Inflammatory macrophage treated with lipopolysaccharide for 1 hour (primary cell): ENCODE measurements at places on chromosomes 1 and 21.

GRCh38 chr1:175600721-175601440 is 142.5 kb downstream of the TNR start:
- DNase-seq: peak; percentile 10

GRCh38 chr21:38467374-38467773 is 30.9 kb downstream of the ERG start:
- DNase-seq: peak; percentile 34

DNA sequence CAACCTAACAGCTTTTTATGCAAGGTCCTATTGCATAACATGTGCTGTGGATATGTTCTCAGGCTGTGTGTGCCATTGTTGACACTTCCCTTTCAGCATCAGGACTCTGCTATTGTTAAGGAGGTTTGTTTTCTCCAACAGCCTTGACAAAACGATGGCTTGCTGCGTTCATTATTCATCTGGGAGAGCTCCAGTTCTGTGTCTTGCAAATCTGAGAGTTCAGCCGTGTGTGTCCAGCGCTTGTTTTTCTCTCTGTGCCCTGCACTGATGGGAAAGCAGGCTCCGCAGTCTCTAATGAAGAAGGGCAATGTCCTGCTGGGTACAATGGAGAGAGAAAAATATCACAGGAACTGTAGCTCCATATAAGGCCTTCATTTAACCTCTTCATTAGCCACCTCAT is 63.7 kb downstream of the CLDN17 start:
- no peak for DNase-seq

- no peak for DNase-seq
These were observed 55.4 kb upstream of the IFFO2 start for GRCh38 chr1:19011845-19012231.

DNA sequence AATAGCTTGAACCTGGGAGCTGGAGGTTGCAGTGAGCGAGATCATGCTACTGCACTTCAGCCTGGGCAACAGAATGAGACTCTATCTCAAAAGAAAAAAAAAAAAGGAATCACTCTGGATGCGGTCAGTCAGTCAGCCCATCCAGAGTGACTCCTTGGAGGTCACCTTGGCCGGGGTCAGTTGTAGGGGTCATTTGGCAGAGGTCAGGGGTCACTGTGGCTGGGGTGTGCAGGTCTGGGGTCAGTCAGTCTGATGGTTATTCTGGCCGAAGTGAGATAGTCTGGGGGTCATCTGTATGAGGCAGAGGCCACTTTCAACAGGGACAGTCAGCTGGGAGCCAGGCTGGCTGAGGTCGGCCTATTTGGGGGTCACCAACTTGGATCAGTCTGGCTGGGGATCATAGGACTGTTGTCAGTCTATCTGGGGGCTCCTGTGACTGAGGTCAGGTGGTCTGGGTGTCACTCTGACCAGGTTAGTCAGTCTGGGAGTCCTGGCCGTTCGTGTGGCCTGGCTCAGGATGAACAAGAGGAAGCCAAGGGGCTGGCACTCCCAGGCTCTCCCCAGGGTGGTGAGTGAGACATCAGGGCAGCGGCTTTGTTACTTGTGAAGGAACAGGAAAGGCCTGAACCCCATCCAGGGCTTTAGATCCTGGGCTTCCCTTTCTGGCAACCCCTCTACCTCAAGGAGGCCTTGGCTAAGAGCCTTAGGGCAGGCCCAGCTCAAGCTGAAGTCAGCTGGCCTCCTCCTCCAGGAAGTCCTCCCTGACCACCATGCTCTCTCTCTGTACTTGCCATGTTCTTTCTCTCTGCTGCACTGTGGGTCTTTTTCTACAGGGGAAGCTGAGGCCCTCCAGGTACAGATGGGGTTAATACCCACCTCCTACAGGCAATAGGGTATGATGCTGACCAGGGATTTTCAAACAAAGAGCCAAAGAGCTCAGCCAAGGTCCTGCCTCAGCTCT is 15.1 kb downstream of the PTPRU start:
- no peak for DNase-seq

- DNase-seq: no peak
These were observed 5.4 kb upstream of the ALPL start for GRCh38 chr1:21503706-21504377.

GRCh38 chr1:30618335-30618747 is 105.0 kb downstream of the MATN1 start:
- DNase-seq: no peak

DNA sequence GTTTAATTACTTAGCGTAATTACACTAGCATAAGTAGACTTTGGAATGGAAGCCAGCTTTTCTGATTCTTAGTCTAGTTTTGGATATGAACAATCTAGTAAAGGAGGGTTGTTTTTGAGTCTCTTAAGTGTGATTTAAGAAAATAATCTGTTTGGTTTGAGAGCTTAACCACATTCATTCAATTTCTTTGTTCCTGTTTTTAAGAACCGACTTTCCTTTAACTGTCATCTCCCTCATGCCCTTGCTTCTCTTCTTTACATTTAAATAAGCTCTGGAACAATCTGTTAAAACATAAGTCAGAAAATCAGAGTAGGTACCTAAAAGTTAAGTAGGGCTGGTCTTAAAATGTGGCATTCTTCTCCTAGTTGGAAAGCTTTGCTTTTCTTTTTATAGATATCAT is 27.7 kb downstream of the CDC42 start:
- DNase-seq: no peak

GRCh38 chr1:226670073-226670472 is 69.0 kb downstream of the ITPKB start:
- no peak for DNase-seq

DNA sequence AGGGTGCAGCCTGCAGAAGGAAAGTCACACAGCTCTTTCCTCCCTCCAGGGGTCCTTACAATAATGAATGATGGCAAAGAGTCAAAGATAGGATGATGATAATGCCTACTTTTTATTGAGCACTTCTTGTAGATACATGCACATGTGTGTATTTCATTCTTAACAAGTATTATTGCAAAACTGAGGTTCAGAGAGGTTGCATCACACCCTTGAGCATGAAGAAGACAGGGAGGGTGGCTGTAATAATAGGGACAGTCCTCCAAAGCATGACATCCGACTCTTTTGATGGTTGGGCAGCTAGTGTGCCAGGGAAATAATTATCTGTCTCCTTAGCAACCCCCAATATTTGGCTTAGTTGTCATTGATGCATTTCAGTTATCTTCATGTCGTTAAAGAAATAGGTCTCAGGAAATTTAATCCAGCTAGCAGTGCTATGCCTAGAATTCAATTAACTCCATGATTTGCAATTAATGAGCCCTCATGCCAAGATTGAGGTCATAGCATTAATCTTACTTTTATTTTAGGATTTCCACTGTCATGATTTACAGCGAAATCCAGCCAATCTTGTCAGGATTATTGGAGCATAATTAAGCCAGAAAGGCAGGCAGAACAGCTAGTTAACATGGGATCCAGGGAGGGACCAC is 35.0 kb downstream of the DNAJC6 start:
- DNase-seq: peak; percentile 2

DNA sequence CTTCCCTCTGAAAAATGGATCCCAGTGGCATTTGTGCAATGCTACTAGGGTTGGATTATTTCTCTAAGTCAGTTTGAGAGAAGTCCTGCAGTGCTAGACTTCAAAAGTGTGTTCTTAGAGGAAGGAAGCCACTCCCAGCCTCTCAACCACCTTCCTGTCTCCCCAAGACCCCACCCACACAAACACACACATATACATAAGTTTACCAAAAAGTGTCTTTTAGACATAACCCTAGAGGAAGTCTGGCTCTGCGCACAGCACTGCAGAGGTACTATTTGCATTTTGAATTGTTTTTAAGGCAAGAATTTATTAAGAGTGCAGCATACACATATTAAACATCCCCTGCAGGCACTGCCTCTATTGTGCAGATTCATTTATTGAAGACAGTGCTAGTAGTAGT is 127.3 kb downstream of the HHIPL2 start:
- no peak for DNase-seq

DNA sequence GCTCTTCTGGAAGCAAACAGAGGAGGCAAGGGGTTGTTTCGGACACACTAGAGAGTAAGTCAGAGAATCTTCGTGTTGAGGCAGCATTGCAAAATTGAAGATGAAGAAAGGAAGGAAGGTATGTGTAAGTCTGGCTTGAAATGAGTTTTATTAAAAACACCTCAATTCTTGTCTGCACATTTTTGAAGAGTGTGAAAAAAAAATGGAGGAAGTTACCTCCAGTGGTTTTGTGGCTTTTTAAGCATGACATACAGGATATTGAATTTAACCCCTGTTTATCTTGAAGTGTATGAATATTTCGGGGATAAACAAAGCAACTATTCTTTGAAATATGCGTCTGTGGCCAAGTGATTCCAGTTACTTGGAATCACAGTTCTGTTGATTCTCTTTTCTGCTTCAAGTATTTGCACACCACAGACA is 203.2 kb upstream of the SGIP1 start:
- no peak for DNase-seq

GRCh38 chr1:210428696-210429095 is 100.0 kb downstream of the HHAT start:
- DNase-seq: no peak

- peak; percentile 90 for DNase-seq
These were observed 20.8 kb upstream of the GBP1 start for GRCh38 chr1:89085781-89086180.

DNA sequence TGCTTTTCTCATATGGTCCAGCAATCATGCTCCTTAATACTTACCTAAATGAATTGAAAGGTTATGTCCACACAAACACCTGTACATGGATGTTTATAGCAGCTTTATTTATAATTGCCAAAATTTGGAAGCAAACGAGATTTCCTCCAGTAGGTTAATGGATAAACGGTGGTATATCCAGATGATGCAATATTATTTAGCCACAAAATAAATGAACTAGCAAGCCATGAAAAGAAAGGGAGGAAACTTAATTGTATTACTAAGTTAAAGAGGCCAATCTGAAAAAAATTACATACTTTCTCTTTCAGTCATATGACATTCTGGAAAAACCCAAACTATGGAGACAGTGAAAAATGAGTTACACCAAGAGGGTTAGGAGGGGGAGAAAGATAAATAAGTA is 76.3 kb upstream of the LRRC7 start:
- DNase-seq: no peak

GRCh38 chr1:161047436-161048420 is 2.0 kb upstream of the USF1 start:
- DNase-seq: no peak

- no peak for DNase-seq
These were observed 79.3 kb downstream of the SIK1 start for GRCh38 chr21:43347461-43348169.

DNA sequence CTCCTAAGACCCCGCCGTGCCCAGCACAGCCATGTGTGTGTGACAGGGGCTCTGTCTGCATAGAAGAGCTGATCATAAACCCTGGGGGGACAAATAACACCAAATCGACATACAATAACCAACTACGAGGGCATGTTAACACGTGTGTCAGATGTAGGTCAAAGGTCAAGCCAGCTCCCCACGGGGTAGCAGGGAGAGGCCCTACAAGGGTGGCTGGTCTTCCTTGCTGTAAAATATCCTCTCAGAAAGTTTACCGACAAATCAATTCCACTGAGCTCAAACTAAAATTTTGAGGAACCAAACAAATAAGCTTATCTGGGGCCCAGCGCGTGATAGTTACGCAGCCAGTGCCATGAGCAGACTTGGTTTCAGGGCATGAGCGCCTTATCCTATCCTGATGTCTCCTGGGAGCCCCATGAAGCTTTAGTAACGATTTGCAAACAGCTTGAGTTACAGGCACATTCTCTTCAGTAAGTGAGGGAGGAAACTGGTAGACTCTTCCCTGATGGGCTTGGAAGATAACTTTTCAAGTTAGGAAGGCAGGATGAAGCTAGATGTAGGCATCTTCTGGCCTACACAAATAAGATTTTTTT is 2.7 kb upstream of the TMPRSS3 start:
- DNase-seq: no peak

- no peak for DNase-seq
These were observed 46.4 kb upstream of the S1PR1 start for GRCh38 chr1:101190441-101190840.

GRCh38 chr1:67503974-67504373 is 73.8 kb upstream of the SERBP1 start:
- no peak for DNase-seq

- DNase-seq: no peak
These were observed 11.0 kb downstream of the CNTN2 start for GRCh38 chr1:205054013-205054412.

- DNase-seq: no peak
These were observed 32.2 kb upstream of the SAMD13 start for GRCh38 chr1:84269306-84269705.

DNA sequence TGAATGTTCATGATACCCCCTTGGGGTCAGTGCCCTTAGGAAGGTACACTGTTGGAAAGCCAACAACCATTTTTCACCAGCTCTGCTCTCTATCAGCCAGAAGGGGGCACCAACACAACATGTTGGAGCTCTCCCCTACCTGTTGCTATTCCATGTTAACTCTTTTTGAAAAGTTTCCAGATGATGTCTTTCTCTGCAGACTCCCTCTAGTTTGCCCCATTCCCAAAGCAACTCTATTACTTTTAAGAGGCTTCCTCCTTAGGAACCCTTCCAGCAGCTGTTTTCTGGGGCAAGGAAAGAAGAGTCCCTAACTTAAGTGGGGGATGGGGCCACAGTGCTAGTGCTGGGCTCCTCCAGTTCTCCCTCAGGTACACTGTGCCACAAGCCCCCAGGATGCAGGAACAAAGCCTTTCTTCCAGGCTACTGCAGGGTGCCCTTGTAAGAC is 22.9 kb upstream of the NDC1 start:
- peak; percentile 60 for DNase-seq

DNA sequence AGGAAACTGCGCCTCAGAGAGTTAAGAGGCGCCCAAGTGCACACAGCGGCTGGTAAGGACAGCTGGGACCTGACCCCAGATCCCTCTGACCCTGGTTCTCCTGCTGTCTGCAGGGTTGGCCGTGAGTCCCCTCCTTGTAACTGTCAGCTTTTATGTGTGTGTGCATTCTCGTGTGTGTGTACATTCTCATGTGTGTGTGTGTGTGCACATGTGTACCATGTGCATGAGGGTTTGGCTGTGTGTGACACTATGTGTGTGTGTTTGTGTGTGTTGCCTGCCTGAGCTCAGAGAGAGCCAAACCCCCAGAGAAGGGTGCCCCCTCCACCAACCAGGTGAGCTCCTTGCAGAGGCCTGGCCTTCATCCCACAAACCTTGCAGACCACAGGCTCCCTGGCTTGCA is 25.9 kb upstream of the EFHD2 start:
- DNase-seq: no peak

DNA sequence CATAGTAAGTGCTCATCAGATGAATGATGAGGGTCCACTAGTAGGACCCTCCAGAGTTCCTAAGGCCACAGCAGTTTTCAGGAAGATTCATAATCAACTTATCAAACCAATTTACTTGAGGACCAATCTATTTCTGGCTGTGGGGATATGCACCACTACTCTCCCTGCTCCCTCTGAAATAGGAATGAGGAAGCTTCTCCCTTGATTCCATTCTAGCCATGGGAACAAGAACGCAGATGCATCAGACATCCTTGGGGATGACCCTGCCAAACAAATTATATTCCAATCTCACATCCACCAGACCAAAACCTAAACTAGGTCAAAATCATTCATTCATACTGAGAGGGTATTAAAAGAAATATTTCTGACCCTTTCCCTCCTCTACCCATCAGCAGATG is 31.5 kb downstream of the JAK1 start:
- DNase-seq: no peak
